Cerebellar nuclear complex (tissue), 1 donor: ENCODE measurements at places on chromosomes 12 and 14.

- no peak for DNase-seq
Measured at GRCh38 chr12:52285172-52285745, 6.1 kb downstream of the KRT81 start.

DNA sequence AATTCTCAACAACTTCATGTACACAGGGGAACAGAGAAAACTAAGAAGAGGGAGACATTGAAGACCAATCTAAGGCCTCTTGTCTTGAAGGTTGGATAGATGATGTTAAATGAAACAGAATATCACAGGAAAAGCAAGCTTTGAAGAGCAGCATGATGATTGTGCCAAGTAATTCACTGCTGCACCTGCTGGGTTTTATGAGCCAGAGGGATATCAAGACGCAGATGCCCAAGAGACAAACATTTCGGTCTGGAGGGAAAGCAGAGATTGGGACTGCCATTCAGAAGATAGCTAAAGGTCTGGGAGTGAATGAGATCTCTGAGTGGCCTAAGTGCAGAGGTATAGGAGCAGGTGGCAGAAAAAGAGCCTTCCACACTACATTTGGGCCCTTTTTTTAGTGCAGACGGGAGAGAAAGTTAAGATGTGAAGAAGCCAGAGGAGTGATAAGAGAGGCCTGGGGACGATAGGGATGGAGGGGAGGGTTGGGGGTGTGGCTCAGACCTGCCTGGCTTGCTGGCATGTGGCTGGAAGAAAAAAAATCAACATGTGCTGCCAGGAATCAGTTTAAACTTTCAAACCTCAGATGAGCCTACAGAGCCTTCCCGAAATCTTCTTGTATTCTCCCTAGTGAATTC, 200.6 kb downstream of the AEBP2 start:
- no peak for DNase-seq

GRCh38 chr12:8887285-8887715, 27.0 kb upstream of the PHC1 start:
- DNase-seq: no peak

GRCh38 chr14:96881713-96882112, 84.5 kb downstream of the VRK1 start:
- DNase-seq: no peak

- DNase-seq: no peak
Measured at GRCh38 chr12:84551373-84551772, 361.2 kb downstream of the SLC6A15 start.

- DNase-seq: no peak
Measured at GRCh38 chr14:91925727-91926121, 21.8 kb downstream of the FBLN5 start.

DNA sequence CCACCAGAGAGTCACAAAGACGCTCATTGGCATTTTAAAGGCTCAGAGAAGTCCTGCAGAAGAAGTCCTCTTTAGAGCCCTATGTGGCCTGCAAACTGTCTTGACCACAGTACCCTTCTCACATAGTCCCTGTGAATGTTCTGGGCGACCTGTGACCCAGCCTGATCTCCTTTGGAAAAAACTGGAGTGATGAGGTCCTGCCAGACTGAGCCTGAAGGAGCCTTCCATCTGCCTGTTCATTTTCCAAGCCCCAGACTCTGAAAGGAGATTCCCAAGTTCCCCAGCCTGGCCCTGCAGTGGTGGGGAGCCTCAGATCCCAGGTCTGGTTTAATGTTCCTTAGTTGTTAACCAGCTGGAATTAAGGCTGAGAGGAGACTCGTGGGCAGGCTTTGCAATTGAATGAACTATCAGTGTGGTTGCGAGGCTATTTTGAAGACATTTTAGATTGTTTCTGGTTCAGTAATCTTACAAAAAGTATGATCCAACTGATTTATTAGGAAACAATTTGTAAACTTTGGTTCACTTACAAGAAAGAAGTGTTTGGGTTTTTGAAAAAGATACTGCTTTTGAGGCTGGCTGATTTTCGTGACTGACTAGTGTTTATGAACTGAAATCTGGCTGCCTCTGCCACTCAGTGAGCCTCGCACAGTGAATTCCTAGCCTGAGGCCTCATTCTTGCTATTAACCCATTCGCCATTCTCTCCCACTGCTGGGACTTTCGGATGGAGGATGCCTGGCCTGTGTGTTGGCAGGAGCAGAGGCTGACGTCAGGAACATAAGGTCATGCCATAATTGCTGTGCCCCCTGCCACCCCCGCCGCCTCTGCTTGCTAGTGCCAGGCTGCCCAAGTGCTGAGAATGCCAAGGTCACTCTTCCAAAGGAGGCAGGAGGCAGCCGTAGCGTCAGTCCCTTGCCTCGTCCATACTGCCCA, 249.0 kb downstream of the CACNA1C start:
- no peak for DNase-seq

DNA sequence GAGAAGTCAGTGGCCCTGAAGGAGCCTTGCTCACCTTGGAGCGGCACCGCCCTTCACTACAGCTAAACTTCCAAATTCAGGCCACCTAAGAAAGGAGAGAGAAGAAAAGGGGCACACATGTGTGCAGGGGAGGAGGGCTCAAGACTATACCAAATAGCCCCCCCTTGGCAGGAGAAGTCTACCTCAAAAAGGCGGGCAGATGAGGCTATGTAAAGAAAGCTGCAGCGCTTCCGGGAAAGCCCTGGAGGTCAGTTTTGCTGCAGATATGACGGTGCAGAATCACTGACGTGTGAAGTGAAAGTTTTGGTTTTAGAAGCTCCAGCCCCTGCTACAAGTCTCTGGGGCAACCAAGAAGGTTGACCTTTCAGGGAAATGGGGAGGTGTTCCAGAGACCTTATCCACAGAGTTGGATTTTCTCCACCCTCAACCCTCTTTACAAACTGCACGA, 48.2 kb upstream of the PNMA1 start:
- DNase-seq: no peak

DNA sequence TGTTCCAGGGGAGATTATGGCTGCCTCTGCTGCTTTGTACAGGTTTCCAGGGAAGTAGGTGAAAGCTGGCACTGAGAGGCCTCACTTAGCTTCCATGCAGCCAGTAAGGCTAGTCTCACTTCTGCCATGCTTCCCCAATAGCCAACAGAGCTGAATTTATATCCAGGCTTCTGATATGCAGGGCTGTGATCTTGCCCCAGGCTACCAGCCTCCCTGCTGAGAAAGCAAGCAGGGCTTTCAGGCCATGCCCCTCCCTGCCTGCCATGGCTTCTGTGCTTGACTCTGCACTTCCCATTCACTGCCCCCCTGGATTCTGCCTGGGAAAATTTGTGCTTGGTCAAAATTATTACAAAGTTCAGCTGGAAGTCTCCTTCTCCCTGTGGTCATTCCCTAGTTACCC, 302.1 kb upstream of the FBXO33 start:
- no peak for DNase-seq

DNA sequence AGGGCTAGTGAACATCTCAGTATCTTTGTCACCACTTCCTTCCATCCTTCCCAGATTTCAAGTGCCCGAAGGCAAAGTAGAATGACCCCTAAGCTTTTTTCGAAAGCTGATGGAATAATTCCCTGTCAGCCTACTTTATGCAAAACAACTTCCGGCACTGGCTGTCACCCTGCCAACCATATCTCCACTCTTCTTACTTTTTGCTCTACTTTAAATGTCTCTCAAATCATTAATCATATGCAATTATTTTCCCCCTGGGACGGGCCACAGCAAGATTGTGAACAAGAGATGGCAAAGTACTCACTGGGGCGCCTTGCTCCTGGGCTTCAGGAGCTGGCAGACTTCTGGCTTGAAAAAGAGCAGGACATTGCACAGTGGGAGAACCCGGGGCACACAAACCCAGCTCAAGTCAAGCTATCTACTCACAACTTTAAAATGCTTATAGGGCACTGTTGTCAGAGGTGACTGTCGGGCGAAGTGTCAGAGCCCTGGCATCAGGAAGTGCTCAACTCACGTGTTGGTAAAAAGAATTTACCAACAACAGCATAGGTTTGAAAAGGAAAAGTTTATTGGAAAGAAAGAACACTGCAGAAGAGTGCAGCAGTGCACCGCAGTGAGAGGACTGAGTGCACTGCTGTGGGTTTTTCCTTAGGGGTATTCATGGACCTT, 373.5 kb downstream of the PAWR start:
- no peak for DNase-seq
